ENCODE measurements at places on chromosomes 11 and 22.

DNA sequence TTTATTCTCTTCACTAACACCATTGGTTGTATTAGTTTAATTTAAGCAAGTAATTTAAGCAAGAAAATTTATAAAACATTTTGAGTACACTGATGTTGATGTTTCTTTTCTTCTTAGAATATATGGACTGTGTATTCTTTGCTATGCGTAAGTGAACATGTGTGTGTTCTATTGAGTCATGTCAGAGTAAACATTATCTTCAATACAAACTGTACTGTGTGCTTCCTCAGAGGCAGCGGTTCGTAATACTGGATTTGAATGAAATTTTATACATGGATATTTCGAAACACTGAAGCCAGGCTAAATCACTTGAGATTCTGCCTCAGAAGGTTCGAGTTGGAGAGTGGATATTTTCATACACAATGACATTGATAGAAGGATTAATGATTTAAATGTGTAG is 452.6 kb downstream of the LUZP2 start:
- DNase-seq, result no peak

DNA sequence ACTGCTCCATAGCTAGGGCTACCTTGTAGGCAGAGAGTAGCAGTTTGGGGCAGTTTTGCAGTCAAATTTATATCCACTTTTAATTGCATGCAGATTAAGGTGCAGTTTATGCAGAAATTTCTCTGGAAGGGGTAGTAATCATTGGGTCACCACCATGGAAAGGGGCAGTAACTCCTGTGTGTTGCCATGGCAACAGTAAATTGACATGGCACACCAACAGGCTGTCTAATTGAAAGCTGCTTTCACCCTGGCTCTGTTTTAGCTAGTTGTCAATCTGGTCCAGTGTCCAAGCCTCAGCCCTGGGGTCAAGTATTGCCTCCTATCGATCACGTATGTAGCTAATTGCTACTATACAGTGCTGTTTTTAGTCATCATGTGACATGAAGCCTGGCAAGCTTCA is 786.1 kb upstream of the CNTN5 start:
- no peak for DNase-seq

DNA sequence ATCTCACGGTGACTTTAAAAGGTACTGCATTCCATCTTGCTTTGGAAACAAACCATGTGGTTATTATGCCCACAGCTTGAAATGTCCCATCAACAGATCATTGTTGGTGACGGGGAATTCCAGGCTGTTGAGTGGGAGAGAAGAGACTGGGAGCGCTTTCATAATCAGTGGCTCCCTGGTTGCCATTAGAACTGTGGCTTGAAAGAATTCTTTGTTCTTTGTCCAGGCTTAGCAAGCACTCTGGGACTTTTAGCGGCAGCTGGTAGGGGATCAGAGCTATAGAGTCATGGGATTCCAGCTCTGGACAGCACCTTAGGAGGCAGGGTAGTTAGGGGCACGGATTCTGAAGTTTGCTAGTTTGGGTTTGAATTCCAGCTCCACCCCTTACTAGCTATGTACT is 22.0 kb downstream of the MMP20 start:
- peak; percentile 62 for DNase-seq

DNA sequence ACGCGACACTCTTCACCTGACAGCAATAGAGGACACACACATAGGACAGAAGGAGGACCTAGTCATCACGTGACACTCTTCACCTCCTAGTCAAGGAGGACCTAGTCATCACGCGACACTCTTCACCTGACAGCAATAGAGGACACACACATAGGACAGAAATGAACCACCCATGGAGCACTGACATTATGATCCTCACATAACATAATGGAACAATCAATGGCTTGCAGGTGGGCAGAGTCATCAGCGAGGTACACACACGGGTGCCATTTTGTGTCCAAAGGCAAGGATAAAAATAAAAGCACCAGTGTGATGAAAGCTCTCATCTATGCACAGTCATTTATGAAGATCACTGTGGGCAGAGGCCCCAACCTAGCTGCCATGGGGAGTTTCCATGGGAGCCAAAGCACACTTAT is 354.7 kb downstream of the LARGE1 start:
- no peak for DNase-seq

GRCh38 chr22:49152939-49153770 is 674.5 kb downstream of the BRD1 start:
- DNase-seq, result no peak

DNA sequence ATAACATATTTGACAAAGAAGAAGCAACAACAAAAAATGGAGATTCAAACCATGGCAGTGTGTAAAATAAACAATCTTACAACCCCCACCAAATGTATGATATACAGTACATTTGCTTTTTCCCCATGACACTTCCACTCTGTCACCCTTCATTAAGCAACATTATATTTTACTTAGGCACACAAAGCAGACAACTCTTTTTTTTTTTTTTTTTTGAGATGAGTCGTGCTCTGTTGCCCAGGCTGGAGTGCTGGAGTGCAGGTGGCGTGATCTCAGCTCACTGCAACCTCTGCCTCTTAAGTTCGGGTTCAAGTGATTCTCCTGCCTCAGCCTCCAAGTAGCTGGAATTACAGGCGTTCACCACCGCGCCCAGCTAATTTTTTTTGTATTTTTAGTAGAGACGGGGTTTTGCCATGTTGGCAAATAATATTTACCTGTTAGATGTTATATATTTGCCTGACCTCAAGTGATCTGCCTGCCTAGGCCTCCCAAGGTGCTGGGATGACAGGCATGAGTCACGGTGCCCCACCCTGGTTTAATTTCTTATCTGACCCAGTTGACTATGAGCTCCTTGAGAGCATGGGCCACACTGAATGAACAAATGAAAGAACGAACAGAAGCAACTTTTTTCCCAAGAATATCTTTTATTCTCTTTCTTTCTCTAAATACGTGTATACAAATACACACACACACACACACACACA is 5.5 kb upstream of the PCF11 start:
- no peak for DNase-seq

DNA sequence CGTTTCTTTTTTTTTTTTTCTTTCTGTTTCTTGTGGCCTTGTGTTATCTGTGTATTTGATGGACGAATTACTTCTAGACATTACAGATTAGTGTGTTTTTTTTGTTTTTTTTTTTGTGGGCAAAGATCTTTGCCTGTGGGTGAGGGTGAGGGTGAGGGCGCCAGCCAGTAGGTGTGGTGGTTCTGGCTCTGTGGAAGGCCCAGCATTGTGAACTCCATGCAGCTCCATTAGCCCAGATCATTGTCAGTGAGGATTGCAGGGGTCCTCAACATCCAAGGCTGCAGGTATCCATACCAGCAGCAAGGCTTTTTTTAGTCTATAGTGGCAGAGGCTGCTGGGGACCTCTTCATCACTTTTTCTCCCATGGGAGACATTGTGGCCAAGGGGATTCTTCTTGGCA is 13.7 kb downstream of the BIRC2 start:
- no peak for DNase-seq

- DNase-seq, result no peak
Observed at GRCh38 chr22:33472462-33473344, 414.5 kb upstream of the SYN3 start.

DNA sequence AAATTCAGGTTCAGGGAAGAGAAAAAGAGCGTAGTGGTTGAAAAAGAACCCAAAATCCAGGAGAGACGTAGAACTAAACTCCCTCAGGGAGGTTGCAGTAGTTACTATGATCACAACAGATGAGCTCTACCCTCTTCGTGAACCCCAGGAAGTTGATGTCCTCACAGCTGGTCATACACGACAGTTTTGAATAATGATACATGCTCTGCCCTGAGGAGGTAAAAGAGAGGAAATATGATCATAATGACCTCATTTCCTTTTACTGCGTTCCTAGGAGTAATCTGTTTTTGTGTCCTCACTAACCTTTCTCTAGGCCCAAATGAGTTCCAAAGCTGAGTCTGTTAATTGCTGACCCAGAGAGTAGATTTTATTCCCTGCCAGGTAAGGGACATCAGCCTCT is 1.3 kb downstream of the PATE2 start:
- DNase-seq, result peak; percentile 21

DNA sequence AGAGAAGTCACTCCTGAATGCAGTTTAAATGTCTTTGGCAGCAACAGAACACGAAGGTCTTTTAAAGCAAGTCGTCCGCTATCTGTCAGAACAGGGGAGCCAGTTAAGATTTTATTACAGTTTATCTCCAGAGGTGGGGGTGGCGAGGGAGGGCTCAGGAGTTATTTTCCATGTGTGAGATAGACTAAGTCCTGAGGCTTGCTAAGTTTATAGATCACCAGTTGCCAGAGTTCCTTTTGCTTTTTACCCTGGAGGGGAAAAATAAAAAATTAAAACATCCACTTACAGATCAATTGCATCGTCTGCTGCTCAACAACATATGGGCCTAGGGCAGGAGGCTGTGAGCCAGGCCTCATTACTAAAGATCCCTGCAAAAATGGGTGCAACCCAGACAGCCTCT is 90.7 kb downstream of the SNX19 start:
- no peak for DNase-seq

GRCh38 chr22:31305194-31305593 is 12.9 kb upstream of the PIK3IP1 start:
- DNase-seq, result no peak

DNA sequence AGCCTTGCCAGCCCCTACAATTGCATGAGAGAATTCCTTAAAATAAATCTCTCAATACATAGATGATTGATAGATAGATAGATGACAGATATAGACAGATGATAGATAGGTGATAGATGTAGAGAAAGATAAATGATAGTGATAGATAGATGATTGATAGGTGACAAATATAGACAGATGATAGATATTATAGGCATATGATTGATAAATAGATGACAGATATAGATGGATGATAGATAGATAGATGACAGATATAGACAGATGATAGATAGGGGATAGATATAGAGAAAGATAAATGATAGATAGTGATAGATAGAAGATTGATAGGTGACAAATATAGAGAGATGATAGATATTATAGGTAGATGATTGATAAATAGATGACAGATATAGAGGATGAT is 564.6 kb downstream of the ETS1 start:
- DNase-seq, result no peak

DNA sequence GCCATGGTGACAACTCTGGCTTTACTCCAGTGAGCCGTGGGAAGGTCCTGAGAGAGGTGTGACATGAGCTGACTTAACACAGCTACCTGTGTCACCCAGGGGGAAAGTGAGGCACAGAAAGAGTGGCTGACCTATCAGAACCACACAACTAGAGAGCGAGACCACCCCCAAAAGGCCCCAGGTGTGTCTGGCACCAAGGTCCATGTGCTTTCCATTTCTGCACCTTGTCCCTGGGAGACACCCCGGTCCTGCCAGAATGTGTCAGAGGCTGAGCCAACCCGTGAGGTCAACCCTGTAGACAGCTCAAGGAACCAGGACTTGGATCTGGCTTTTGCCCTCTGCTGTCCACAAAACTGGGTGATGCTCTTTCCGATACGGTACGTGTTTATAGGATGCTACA is 9.8 kb downstream of the MAFF start:
- DNase-seq, result no peak

Data from GM04503 (cell line).